ENCODE measurements at places on chromosomes 16 and 17.

DNA sequence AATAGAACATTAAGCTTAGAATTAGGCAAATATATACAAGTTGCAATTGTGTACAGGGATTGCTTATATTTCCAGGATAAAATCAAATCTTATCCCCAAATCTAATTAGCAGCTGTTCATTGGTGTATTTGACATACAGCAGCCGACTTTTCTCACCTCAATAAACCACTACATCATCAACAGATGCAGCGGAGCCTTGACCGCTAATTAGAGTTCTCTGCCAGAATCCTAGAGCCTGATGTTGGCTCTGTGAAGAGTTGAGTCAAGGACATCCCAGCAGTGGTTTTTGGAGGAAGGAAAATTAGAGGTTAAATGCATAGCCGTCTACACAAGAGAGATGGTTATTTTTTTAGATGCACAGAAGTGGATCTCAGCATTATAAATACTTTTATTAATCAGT, 221.9 kb upstream of the CACNG5 start:
- DNase-seq = no peak

- DNase-seq = peak; percentile 22
These were observed 20.9 kb downstream of the COIL start for GRCh38 chr17:56939869-56940484.

DNA sequence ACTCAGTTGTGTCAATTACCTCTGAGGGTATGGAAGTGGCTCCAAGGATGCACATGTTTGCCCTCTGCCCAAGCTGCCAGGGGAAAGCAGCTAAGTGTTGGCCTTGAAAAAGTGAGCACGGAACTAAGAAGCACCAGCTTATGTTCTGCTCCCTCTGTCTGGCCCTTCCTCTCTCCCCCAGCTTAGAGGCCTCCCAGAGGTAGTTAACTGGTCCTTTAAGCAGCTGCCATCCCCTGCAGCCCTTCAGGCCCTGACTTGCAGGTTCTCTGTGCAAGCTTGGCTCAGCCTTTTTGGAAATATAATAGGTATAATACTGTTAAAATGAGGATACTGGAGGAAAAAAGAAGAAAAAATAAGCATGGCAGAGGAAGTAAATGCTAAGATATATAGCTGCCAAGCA, 7.0 kb upstream of the UBE2Z start:
- no peak for DNase-seq

- DNase-seq = no peak
These were observed 10.3 kb downstream of the SLC47A2 start for GRCh38 chr17:19705771-19706770.

GRCh38 chr16:51132490-51133115, 18.5 kb downstream of the SALL1 start:
- no peak for DNase-seq

DNA sequence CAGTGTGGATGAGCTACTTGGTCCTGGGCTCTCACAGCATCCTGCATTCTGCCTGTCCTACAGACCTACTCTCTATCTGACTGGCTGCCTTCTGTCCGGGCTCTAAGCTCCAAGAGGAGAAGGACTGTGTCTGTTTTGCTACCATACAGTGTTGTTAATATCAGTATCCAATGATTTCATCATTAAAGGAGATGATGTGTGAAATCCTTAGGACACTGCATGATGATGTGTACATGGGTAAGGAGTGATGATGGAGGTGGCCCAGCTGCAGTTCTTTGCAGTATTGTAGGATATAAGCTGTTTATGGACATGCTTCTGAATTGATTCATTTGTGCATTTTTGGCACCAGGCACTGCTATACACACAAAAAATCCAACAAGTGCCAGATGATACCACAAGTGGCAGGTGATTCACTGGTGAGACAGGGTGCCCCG, 536.9 kb upstream of the CDH11 start:
- no peak for DNase-seq

DNA sequence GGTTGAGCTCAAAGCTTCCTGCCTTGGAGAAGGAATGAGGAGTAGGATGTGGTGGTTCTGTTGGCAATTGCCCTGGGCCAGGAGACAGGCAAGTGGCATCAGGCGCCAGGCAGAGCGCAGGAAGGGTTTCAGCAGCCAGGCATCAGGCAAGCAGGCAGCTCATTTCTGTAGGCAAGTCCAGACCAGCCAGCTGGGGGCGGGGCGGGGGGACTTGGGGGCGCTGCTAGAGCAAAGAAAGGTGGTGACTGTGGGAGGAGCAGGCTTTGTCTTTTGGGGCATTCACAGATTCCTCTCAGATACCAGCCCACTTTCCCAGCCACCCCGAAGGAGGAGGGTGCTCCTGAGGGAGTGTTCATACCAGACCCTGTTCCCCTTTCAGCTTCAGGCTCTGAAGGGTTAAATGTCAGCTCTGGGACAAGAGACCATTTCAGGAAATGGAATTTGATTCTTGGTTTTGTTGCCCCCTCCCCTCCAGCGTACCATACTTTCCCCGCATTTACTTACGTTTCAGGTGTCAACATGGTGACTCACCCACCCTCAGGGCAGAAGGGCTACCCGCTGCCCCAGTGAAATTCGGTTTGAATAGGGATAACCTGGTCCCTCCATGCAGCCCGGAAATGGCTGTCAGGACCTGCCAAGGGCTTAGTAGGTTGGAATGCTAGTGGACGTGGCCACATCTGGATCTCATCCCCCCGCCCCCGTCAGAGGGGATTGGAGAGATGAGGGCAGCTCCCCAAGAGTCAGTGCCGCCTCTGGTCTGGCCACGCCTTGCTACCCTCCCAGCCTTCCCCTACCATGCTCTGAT, 13.2 kb downstream of the NGFR start:
- DNase-seq = no peak

DNA sequence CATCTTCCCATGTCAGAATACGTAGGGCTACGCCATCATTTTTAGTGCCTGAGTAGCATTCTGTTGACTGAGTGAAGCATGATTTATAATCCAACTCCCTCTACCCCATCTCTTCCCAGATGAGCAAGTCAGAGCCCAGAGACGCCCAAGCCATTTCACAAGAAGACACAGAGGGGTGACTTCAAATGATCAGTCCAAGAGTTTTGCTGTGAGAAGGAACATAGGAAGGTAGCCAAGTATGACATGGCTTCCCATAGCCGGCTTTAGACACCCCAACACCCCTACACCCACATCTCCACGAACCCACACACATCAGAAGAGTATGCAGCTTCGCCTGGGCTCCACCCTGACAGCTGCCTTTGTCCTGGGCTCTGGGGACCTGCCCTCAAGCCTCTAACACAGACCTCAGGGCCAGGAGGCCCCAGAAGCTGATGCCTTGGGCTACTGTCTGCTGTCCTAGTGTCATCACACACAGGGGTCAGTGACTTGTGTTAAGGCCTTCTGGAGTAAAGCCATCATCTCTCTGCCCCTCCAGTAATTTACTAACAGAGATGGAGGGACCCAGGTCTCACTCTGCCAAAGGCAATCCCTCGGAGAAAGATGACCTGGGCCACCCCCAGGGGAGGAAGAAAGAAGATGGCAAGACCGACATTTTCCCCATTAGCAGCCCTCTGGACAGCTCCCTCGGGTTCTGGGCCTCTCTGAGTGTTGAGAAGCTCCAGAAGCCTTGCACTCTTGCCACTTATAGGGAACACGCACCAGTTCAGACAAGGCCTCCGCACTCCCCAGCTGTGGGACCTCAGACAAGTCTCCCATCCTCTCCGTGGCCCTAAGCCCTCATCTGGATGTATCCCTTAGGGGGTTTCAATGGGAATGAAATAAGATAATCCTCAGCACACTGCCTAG, 38.7 kb upstream of the MRPS23 start:
- DNase-seq = no peak

DNA sequence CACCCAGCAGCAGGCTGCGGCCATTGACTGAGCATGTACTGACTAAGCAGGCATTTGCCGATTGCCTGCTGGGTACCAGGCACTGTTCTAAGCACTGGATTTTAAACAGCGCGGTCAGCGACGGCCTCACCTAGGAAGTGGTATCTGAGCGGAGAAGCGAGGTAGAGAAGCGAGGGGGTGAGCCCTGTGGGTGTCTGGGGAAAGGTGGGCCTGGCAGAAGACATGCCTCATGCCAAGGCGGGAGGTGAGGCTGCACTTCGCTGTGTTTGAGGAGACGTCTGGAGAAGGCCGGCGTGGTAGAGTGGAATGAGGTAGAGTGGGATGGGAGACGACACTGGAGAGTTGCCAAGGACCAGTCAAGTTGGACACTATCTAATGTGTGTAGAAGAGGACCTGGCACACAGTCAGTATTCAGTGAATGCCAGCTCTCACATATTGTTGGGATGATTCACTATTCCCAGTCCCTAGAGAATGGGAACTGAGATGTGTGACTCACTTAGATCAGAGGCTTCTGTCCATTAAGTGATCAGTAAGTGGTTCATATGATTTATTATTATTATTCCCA, 14.4 kb downstream of the SYCE1L start:
- DNase-seq = no peak

DNA sequence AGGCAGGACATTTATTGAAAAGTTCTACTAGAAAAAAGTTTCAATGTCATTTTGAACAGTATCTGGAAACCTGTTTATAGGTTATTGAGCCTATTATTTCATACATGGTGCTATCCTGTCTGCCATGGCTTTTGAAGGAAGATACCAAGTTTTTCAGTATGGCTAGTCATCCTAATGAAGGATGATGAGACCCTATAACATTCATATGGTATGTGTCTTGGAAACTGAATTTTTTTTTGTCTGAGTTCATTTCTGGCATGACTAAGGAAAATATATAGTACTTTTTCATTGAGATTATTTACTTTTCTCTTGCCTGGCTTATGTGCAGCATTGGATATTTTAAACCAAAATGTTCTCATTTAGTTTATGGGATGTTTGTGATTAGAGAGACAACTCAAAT, 30.2 kb downstream of the CLTC start:
- no peak for DNase-seq

GRCh38 chr17:48601539-48602425, 3.0 kb downstream of the HOXB6 start:
- DNase-seq = no peak

GRCh38 chr17:39929646-39930407, 2.3 kb downstream of the LRRC3C start:
- DNase-seq = no peak

GRCh38 chr16:4970010-4970409, 11.9 kb downstream of the SEC14L5 start:
- no peak for DNase-seq

GRCh38 chr16:28863929-28864793, 518 bp downstream of the SH2B1 start:
- no peak for DNase-seq

- DNase-seq = no peak
These were observed 266.0 kb downstream of the ENGASE start for GRCh38 chr17:79340333-79341221.

DNA sequence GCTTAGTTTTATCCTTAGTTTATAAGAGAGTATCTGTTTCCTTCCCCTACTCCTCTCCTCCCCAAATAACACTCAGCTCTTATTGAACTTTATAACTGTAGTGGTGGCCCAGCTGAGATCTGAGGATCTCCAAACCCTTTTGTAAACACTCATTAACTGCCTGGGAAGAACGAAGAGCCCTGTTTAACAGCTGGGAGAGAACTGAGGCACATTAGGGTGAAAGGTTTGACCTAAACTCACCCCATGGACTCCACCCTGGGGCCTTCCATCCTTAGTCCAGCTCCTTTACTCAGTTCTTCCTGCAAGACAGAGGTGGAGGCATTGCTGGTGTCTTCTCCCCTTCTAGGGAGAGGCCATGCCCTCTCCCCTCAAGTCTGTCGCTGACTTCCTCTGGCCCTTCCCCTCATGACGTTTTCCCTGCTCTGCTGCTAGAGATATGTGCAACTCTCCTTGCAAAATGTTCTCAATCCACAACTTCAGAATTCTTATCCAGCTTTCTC, 1.2 kb upstream of the RARA start:
- DNase-seq = no peak

- DNase-seq = no peak
These were observed 71.3 kb downstream of the SOX9 start for GRCh38 chr17:72191921-72192799.

GRCh38 chr16:11379420-11379819, 34.2 kb downstream of the RMI2 start:
- no peak for DNase-seq

GRCh38 chr16:86909359-86910160, 331.2 kb downstream of the FOXL1 start:
- DNase-seq = no peak

DNA sequence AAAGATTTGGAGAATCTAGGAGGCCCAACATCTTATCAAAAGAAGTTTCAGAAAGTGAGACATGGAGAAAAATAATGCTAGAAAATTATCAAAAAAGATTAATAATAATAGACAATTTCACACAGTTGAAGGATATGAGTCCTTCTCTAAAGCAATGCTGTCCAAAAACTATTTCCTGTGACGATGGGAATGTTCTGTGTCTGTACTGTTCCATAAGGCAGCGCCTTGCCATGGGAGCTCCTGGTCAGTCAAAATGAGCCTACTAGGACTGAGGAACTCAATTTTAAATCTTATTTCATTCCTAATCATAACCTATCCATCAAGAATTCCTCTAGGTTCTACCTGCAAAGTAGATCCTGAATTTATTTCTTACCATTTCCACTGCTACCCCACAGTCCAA, 49.0 kb downstream of the CACNG1 start:
- no peak for DNase-seq

DNA sequence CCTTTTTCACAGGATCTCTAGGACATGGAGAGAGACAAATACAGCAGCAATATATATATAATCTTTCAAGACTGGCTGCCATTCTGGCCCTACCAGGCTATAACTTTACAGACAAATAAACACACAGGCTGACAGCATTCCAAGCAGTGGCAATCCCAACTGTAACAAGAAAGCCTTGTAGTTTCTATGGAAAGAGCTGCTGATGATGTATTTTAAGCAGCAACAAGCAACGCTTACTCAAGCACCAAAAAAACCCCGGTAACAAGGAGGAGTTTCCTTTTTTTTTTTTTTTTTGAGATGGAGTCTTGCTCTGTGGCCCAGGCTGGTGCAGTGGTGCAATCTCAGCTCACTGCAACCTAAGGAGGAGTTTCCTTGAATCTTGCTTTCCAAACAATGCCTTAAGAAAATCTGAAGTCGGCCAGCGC, 23.2 kb downstream of the LSM12 start:
- DNase-seq = no peak

GRCh38 chr17:46773221-46773605, 45.3 kb downstream of the WNT3 start:
- no peak for DNase-seq

GRCh38 chr16:6977916-6978315, 354.7 kb upstream of the RBFOX1 start:
- DNase-seq = no peak

GRCh38 chr16:75251280-75252048, at the start of gene BCAR1:
Gene BCAR1 (minus strand): TSS chr16:75251624. CDS start chr16:75251482, 142 bp downstream.
- DNase-seq = no peak

DNA sequence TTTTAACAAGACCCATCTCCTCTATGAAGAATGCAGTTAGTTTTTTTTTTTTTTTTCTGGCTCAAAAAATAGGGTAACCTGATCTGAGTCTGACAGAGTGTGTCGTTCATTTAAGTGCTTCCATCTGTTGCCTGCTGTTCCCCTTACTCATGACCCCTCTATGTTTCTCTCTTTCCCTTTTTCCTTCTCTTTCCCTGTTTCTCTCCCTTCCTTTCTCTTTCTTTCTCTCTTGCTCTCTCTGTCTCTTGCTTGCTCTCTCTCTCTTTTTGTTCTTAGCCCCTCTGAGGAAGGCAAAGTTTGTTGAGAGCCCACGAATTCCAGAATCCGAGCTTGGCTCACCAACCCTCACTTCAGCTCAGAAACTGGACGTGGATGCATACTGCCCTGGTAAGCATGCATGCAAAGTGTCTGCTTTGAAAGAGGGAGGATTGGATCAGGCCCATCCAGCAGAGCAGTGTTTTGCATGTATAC, 185.0 kb downstream of the TANC2 start:
- DNase-seq = peak; percentile 57

- DNase-seq = peak; percentile 64
These were observed 424.5 kb upstream of the CDH11 start for GRCh38 chr16:65546353-65546791.

GRCh38 chr16:74667255-74667700, 601 bp upstream of the RFWD3 start:
- no peak for DNase-seq
